ENCODE measurements at places on chromosomes 3 and 15.

DNA sequence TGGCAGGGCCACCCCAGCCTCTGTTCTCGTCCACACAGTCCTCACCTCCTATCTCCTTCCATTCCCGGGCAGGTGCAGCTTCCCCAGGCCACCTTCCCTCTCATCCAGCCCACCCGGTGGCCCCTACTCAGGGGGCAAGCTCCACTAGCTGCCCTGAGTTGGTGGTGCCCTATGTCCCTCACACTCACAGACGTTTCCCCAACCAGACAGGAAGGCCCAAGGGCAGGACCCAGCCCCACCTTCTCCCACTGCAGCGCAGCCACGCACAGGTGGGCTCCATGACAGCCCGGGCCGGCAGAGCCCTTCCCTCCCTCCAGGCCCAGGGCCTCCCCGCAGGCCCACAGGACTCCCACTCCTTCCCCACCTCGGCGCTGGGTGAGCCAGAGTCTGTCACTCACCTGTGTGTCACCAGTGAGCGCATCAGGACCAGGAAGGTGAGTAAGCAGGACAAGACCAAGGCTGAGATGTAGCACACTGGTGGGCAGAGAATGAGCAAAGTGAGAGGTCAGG, 11.1 kb downstream of the ISLR start:
- peak; percentile 19 for DNase-seq

DNA sequence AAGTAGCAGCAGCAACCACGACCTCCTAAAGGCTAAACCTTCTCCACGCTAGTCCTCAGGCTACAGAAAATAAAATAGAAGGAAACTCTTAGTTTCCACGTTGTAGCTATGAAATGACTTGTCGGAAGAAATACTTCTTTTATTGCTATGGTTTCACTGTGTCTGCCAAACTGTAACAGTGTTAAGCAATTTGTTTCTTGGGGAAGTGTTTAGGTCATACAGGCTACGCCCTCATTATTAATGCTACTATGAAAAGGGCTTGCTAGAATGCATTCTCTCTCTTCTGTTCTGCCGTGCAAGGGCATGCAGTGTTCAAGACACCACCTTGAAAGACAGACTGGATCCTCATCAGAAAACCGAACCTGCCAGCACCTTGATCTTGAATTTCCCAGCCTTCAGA, 462.7 kb downstream of the PLOD2 start:
- peak; percentile 4 for DNase-seq

- no peak for DNase-seq
Measured at GRCh38 chr3:124014366-124014942, 22.5 kb upstream of the ROPN1 start.

DNA sequence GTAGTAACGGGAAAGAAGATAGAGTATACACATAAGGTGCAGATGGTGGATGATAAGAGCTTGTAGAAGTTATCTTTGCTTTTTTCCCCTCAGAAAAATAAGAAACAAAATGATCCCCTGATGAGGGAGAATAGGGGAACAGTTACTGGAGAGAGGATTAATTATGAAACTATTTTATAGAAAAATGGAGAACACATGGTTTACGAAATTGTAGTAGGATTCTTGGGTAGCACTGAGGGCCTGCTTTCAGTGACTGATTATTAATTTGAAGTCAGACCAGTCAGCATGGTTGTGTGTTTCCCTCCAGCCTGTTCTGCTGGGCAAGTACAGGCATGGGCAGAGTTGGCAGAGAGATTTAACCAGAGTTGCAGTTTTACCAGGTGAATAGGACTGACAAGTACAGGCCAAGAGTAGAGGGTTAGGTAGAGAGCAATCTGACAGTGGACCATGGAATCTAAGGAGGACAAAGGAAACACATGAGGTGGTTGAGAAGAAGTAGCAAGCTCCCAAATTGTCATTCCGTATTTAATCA, 5.9 kb downstream of the SLC49A4 start:
- DNase-seq, result peak; percentile 92

DNA sequence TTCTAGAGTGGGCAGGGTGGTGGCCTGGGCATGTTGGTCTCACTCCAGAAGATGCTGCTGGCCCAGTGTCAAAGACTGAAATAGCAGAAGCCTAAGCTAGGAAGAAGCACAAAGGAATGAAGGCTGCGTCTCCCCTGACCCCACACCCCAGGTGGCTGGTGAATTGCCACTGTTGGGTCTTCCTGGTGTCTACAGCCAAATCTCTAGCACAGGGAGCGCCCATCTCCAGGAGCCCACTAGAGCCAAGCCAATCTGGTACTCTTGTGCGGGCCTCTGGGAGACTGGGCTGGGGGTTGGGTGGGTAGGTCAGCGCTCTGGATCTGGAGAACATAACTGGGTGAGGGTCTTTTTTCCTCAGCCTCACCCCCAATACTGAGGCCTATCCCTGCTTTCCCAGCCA, 894 bp downstream of the TUSC2 start:
- DNase-seq, result no peak

- DNase-seq, result no peak
Measured at GRCh38 chr3:190041333-190042041, 79.2 kb downstream of the P3H2 start.

- no peak for DNase-seq
Measured at GRCh38 chr3:127612966-127613365, 14.8 kb downstream of the MCM2 start.

DNA sequence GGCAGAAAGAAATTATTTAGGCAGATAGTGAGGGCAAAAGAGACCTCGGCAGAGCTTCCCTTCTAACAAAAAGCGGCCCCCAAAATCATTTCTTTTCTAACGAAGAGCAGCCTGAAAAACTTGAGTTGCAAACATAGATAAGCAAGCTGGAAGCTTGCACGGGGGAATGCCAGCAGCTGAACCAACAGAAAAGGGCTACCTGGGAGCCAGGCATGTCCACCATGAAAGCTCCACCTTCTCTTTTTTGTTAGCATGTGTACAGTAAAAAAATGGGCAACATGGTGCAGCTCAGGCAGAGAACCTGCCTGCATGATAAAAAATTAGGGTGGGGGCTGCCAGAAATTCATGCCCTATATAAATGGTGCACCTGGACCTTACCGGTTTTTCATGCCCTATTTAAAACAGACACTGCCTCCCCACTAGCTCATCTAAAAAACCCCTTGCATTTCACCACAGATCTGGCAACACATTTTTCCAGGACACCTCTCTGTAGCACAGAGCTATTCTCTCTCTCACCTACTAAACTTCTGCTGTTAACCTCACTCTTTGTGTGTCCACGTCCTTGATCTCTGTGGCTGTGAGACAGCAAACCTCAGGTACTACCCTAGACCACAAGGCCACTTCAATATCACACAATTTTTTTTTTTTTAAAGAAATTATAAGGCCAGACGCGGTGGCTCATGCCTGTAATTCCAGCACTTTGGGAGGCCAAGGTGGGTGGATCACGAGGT, 18.7 kb downstream of the SLC33A1 start:
- no peak for DNase-seq

DNA sequence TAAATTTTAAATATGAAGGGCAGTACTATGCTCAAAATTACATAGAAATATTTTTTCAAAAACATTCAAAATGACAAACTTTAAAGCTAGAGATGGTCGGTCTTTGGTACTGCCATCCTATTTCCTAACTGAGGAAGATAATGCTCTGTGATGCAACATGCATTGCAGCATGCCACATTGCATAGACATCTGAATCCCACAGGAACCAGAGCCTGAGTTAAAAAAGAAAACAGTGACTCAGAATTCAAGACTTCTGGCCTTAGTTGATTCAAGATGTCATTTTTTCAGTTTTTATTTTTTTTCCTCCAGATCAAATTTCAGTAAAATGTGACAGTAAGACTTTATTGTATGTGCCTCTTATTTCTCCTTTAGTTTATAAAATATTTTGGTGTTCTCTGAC, 33.1 kb downstream of the TP63 start:
- peak; percentile 79 for DNase-seq

- DNase-seq, result no peak
Measured at GRCh38 chr15:81558056-81558455, 184.0 kb upstream of the TMC3 start.

- DNase-seq, result no peak
Measured at GRCh38 chr15:33055962-33056361, 138.6 kb downstream of the FMN1 start.

DNA sequence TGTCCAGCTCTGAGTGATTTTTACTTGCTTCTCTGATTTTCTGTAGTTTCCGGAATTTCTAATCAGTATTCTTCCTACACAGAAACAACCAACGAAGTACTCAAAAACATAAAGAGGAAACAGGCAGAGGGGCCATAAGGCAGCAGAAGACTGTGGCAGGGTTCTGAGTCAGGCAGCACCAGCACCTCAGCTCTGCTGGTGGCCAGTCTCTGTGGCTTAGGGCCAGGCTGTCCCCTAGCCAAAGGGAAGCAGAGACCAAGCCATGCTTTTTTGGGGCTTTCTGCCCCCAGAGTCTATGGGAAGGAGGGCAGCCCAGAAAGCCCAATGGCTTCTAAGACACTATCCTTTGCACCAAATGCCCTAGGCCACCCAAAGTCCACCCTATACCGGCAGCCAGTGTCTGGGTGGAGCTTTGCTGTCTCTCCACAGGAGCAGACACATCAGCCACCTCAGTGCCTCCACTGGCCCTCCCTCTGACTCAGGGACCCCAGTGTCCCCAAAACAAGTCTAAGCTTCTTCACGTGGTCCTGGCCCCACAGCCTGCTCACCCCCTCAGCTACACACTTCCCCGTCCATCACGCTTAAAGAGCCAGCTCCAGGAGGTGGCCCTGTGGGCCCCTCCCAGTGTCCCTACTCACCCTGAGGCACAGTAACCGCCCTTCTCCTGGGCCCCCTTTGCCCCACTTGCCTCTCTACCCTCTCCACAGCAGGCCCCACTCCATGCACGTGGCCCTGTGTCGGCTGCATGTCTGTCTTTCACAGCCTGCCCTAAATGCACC, 46.2 kb downstream of the CCDC12 start:
- DNase-seq, result no peak

DNA sequence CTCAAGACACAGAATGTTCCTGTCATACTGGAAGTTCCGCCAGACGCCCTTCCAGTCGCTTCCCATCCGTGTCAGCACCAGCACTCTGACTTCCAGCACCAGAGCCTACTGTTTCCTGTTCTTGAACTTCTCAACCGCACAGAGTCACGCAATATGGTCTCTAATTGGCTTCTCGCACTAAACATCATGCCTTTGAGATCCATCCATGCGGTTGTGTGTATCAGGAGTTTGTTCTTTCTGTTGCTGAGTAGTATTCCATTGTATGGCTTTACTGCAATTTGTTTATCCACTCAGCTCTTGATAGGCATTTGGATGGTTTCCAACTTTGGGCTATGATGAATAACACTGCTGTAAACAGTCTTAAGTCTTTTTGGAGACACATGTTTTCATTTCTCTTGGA, 112.1 kb downstream of the LRRK1 start:
- no peak for DNase-seq

DNA sequence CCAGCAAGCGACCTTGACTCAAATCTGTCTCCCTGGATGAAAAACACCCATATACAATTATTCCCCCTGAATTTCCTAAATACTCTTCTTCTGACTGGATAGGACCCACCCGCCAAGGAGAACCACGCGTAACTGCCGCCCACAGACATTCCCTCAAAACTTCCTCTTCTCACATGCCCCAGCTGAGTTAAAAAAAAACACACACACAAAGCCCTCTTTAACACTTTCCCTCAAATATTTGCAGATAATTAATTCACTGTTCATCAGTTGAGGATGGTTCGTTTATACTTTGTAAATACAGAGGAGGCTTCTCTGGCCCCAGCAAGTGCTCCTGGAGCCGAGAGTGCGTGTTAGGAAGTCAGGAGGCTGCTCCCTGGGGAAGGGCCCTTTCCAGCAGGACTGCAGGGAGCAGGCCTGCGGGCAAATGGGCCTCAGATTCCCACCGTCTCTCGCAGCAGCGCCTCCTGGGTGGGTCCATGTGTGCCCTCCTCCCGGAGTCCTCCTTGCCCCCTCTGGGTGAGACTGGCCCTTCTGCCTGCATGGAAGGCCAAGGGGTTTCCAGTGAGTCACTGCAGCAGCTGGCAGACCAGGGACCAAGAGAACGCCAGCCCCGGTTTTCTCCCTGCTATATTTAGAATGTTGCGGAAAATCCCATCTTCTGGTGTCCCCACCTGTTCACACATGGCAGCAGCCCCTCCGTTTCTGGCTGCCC, 46.8 kb downstream of the MGLL start:
- peak; percentile 54 for DNase-seq

DNA sequence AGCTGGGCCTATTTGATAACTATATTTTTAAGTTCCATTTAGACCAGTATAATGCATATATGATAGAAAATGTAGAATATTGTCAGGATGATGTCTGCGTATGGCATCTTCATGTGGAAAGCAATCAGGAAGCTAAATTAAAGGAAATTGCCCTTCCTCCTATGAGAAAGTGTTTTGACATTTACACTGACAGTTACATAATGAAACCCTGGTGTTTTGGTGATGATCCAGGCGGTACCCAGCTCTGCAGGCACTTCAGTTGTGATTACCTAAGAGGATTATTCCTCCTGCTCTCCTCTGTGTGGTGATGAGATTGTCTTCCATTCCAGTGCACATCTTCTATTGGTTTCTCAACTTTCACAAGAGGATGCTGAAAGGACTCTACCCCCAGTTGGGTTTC, 126.5 kb upstream of the MITF start:
- DNase-seq, result no peak

DNA sequence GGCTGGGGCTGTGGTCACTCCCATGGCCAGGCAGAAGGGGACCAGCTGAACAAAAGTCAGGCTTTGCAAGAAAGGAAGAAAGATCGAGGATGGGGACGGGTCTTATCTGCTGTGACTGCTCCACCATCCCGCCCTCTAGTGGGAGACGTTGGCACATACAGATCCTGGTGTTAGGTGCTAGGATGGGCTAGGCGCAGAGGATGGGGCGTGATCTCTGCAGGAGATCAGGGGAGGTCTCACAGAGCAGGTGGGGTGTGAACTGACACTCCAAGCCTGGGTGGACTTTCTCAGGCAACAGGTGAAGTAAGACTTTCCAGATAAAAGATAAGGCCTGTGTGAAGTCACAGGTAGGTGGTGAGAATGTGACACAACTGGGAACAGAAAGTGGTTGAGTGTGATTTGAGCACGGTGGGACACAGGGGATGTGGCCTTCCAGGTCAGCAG, 141.9 kb upstream of the SMAD3 start:
- no peak for DNase-seq

DNA sequence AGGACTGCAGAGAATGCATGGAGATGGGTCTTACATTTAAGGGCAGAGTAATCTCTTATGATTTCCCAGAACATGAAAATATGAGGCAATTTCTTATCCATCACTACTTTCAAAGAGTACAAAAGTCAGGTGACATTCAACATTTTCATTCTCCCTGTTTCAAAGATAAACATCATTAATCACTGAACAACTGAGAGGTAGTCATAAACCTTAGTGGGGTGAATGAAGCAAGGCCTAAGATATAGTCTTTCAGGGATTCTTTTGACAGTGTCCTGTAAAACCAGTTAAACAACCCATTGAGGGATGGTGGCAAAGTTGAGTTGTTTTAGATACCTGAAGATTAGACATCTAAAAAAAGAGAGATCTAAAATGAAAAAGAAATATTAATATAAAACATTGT, 271.6 kb upstream of the CBLB start:
- DNase-seq, result peak; percentile 23

DNA sequence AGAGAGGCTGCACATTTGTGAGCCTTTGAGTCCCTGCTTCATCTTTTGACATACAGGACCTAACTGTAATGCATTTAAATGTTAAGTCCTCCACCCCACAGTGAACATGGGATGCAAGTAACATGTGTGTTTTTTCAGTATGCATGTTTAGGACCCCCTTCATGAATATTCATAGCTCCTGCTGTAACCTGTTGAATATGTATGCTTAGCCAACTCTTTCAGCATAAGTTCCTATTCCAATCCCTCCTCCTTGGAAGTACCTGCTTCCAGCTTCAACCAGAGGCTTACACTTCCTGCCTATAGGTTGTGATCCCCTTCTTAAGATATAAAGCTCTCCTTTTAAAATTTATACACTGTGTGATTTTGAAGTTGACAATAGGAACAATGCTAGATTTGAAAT, 36.9 kb upstream of the GNB4 start:
- DNase-seq, result no peak

All from mammary epithelial cell (primary cell).